ENCODE measurements at places on chromosomes 11 and 22.

GRCh38 chr11:34219941-34220370, 114.5 kb downstream of the NAT10 start:
- no peak for DNase-seq

GRCh38 chr11:96357794-96358193, 14.8 kb upstream of the MAML2 start:
- DNase-seq: no peak

GRCh38 chr11:86488553-86488952, 113.9 kb downstream of the CCDC81 start:
- no peak for DNase-seq

- DNase-seq: no peak
These were observed 185.2 kb downstream of the CSNK2A3 start for GRCh38 chr11:11167806-11168205.

GRCh38 chr11:117999354-117999993, 13.3 kb downstream of the IL10RA start:
- no peak for DNase-seq

- no peak for DNase-seq
These were observed 9.5 kb upstream of the GGA1 start for GRCh38 chr22:37599153-37599552.

- DNase-seq: peak; percentile 34
These were observed at the start of gene INPP5J for GRCh38 chr22:31122532-31123291. Gene INPP5J (plus strand): TSS chr22:31122966. CDS start chr22:31123015, 49 bp downstream.

DNA sequence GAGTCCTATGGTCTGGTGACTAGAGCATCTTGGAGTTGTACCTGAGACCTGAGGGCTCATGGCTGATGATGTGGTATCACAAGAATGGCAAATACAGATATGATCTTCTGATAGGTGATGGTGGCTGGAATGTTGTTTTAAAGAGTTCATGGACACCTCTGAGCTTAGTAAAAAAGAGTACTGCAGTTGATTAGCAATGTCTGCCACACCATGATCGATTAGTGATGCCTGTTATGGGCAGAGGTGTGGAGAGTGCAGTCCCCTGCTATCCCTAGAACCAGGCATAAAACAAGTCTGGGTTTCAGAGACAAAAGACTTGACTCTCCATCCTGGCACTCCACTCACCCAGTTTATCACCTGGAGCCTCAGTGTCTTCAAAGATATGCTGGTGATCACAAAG, 1.4 kb upstream of the BATF2 start:
- DNase-seq: no peak

- no peak for DNase-seq
These were observed 62.2 kb downstream of the FAM181B start for GRCh38 chr11:82671451-82671850.

GRCh38 chr11:110571081-110571720, 141.0 kb downstream of the ARHGAP20 start:
- DNase-seq: no peak

DNA sequence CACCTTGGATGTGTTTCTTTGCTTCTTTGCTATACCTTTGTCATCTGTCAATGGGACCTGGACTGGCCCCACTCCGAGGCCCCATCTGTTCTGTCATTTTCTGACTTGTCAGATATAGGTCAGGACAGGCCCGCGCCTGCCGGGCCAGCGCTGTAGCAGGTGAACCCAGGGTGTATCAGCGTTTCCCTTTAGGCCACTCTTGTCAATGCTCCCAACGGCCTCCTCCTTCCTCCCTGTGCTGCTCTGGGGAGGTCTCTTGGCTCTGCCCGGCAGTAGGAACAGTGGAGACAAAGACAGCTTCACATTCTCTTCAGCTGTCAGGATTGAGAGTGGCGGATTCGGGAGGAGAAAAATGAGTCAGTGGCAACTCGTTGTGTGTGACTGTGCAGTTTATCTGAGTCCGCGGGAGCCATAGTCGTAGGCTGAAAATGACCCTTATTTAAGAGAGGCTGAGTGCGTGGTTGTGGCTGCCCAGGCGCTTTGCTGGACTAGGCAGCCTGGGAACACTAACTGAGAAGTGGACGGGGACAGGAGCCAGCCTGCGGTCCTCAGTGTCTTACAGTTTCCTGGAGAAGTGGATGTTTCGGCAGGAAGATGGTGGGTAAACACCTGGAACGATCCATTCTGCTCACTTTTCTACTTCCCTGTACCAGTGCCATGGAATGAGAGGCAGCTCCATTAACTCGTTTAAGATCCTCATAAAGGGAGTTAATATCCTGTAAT, 102.3 kb downstream of the PRR5L start:
- DNase-seq: no peak

DNA sequence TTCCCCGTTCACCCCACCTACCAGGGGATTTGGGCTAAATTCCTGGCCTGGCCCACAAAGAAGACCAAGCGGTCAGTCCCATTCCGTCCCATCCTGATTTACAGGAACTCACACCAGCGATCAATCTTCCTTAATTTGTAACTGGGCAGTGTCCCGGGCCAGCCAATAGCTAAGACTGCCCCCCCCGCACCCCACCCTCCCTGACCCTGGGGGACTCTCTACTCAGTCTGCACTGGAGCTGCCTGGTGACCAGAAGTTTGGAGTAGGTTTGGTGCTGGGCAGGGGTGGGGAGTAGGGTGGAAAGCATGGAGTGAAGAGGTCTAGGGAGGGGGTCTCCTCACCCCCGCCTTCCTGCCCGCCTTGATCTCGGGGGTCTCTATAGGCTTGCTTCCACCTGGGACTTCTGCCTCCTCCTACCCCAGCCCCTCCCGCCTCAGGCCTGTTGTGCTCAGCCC, at the start of gene SERPING1:
TSS of gene SERPING1 (plus strand) at position 225 of the 455 bp plus-strand sequence. CDS start 586 bp downstream, outside the sequence.
- no peak for DNase-seq

GRCh38 chr11:86247608-86248007, 3.1 kb downstream of the EED start:
- DNase-seq: no peak

DNA sequence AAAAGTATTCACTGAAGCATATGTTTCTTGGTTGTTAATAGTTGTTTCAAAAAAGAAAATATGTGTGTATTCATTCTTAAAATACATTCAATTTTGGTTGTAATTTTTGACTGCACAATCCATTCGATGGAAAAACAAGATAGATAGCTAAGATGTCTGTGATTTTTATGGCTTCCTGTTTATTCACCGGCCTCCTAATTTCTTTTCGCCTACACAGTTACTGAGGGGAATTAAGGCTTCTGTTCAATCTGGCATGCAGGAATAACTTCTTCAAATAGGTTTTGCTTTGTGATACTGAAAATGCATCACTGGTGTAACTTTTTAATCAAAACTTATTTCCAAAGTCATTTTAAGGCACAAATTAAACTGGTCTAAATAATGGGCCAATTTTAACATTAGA, 290.8 kb upstream of the ARHGAP42 start:
- DNase-seq: no peak

DNA sequence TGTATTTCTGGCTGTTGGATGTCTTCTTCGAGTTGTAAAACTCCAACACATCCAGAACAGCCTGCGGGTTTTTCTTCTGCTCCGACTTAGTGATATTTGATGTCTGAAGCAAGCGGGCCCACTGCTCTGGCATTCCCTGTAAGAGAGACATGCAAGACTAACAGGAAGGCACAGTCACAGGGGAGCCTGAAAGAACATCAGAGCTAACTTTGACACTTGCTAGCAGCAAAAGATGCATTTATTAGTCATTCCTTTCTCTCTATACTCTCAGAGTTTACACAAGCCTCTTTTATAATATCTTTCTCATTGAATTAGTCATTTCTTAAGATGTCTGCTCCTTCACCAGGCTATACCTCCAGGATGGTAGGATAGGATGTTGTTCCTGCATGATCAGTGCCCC, 77.8 kb upstream of the GDPD4 start:
- DNase-seq: no peak

GRCh38 chr11:102886999-102887398, 12.2 kb upstream of the MMP12 start:
- DNase-seq: no peak

DNA sequence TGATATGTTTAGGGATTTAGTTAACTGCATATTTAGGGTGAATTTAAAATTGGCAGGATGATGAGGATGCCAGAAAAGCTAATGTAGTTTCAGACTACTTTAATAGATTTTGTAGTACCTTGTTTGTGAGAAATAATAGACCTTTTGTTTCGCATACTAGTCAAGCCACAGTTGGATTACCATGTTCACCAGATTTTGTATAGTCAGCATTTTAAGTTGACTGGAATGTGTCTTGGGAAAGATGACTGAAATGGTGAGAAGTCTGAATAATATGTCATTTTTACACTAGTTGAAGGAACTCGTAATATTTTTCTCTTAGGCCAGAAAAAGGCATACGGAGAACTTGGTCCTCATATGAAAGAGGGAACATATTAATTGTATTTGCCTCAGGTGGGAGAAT, 23.4 kb downstream of the ATM start:
- no peak for DNase-seq

GRCh38 chr22:37457093-37457893, 28.9 kb downstream of the MFNG start:
- peak; percentile 50 for DNase-seq

DNA sequence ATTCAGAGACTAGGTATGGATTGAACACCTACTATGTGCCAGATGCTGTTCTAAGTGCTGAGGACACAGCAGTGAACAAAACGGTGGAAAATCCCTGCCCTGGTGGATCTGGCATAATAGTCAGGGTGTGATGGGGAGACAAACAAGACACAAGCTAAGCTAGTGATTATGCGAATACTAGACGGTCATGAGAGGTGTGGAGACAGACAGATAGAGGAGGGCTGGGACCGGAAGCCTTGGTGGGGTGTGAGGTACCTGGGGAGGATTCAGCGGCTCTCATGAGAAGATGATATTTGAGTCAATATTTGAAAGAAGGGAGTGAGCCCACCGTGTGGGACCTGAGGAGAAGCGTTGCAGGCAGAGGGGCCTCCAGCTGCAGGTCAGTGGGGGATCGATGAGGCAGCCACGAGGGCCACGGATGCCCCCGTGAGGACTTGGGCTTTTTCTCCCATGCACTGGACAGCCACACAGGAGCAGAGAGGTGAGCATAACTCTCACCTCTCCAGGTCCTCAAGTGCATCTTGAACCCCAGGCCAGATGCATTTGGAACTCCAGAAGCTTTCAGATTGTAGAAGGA, 4.7 kb downstream of the CD5 start:
- DNase-seq: no peak

DNA sequence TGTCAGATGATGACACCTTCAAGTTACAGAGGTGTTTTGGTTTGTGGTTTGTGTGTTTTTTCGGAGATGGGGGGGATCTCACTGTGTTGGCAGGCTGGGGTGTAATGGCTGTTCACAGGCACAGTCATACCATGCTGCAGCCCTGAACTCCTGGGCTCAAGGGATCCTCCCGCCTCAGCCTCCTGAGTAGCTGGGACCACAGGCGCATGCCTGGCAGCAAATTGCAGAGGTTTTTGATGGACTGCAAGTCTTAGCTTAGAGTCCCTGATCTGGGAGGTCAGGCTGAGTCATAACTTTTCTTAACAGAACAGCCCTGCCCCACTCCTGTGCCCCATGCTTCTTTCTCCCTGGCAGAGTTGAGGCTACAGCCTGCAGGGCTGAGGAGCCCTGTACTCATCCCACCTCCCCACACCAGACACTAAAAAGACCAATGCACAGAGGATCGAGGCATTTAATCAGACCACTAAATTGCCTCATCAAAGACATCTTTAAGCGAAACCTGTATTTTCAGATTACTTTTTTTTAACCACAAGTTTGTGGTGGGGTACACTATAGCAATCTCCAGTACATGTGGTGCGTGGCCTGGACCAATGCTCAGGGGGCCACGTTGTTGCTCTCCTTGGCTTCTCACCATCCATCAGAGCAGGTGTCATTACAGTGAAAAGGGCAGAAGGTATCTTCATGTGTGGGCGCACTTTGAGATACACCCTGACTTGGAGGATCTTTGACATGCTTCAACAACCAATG, 17.1 kb upstream of the ADORA2A start:
- DNase-seq: no peak

GRCh38 chr22:47854680-47855079, 1092.2 kb downstream of the TBC1D22A start:
- no peak for DNase-seq

- DNase-seq: no peak
These were observed 15.1 kb downstream of the MCAT start for GRCh38 chr22:43128116-43128515.

DNA sequence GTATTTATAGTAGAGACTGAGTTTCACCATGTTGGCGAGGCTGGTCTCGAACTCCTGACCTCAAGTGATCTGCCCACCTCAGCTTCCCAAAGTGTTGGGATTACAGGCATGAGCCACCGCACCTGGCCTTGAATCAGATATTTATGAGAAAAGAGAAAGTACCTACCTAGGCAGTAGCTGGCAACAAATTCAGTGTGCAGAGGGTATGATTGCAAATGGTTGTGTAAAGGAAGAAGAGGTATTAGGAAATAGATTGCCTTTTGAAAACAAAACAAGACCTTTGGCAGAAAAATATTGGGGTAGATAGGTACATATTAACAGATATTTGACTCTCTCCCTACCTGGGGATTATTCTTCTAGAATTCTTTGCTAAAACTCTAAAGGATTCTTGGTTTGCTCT, 38.5 kb upstream of the LIN7C start:
- DNase-seq: no peak

DNA sequence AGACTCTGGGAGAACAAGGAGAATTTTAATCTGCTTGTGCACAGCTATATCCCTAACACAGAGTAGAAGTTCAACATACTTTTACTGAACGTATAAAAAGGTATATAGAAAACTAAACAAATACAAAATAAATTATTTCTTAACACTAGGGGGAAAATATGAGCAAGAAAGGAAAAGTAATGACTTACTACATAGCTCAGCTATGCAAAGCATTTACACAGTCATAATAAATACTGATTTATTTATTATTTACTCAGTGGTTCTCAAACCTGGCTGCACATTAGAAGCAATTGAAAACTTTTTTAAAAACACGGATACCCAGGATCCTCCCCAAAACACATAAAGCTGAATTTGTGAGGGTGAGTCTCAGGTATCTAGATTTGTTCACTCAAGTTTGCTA, 182.5 kb downstream of the TTC28 start:
- DNase-seq: no peak

- no peak for DNase-seq
These were observed 67.1 kb downstream of the GGTLC2 start for GRCh38 chr22:22711532-22711913.

GRCh38 chr11:33303541-33303940, 46.4 kb downstream of the HIPK3 start:
- DNase-seq: no peak

GRCh38 chr11:15112131-15112541, 2.6 kb upstream of the INSC start:
- DNase-seq: no peak

- DNase-seq: no peak
These were observed 725 bp downstream of the CASTOR1 start for GRCh38 chr22:30288419-30289140.

GRCh38 chr22:36206255-36206654, 4.6 kb upstream of the APOL4 start:
- DNase-seq: no peak

GRCh38 chr11:115873813-115874212, 369.6 kb upstream of the CADM1 start:
- no peak for DNase-seq

DNA sequence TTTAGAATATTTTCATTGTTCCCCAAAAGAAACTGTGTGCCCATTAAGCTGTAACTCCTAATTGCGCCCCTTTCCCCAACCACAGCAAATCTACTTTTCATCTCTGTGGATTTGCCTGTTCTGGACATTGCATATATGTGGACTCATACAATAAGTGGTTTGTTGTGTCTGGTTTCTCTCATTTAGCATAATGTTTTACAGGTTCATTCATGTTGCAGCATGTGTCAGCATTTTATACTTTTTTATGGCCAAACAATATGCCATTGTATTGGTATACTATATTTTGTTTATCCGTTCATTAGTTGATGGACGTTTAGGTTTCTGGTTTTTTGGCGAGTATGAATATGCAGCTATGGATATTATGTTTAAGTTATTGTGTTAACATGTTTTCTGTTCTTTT, 23.8 kb downstream of the NUCB2 start:
- no peak for DNase-seq

Measured in NCI-H460 (cell line).